SK-N-SH treated with all-trans-retinoic acid at 6 μM for 48 hours (cell line): ENCODE measurements at places on chromosomes 7 and 10.

DNA sequence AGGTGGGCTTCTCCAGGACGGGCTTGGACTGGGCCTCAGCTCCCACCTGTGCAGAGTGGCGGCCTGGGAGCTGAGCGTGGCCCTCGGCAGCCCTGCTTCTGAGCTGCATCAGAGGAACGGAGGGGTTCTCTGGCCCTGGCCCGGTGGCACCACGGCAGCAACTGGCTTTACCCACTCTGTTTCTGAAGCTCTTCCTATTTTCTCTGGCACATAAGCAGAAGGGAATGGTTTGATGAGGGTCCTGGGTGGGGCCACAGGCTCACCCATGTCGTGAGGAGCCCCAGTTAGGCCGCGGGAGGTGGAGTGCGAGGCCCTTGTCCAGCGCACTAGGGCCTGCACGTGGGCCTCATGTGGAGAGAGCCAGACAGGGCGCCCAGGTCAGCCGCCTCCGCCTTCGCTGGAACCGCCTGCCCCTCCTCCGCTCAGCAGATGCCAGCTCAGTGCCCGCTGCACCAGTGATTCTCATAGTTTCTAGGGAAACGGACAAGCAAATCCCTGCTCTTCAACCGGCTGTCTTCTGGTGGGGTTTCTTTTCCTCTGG lies 284.0 kb downstream of the CELF2 start:
- ATAC-seq: no peak

GRCh38 chr10:31782701-31783100 lies 145.9 kb downstream of the ARHGAP12 start:
- no peak for ATAC-seq

DNA sequence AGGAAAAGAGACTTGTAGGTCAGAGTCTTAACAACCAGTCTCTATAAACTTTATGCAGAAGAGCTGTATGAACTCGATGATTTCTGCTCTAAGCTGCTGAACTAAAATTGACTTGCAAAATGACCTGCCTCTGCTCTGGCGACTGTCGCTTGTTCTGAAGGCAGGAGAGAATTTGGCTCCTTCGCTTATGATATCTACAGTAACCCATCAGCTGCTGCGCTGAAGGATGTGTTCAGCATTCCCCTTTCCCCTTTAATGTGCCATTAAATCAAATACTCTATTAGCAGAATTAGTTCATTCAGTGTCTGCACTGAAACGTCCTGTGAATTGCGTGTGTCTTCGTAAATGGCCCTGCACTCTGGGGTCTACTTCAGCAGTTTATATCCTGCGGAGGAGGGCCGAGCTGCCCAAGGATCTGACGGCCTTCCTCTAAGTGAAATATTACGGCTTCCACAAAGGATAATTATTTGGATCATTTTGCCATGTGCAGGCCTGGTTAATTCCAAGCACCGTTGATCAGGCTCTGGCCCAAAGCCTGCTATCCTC lies 254.9 kb downstream of the SNX10 start:
- no peak for ATAC-seq

- no peak for ATAC-seq
Measured at GRCh38 chr10:103839519-103839871, 15.9 kb downstream of the SH3PXD2A start.

GRCh38 chr10:97868134-97868685 lies 18.6 kb downstream of the GOLGA7B start:
- no peak for ATAC-seq

DNA sequence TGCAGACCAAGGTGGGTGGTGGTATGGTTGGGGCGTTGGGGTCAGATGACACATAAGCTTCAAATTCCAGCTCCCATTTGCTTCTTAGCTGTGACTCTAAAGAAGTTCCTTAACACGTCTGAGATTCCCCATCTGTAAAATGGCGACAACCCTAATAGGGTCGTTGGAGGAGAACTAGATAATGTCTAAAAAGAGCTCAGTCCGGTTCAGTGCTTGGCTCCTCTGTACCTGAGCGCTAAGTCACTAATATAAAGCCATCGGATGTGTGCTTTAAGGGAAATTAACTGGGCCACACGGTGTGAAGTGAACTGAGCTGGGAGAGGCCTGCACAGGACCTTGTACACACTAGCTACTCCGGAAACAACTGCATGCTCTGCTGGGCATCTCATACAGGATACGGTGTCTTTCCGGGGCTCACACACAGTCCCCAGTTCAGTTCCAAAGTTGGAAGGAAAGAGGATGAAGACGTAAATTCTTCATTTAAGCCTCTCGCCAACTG lies 476 bp upstream of the ZFYVE27 start:
- peak; percentile 24 for ATAC-seq

- no peak for ATAC-seq
Measured at GRCh38 chr7:15167912-15168311, 265.4 kb upstream of the DGKB start.

DNA sequence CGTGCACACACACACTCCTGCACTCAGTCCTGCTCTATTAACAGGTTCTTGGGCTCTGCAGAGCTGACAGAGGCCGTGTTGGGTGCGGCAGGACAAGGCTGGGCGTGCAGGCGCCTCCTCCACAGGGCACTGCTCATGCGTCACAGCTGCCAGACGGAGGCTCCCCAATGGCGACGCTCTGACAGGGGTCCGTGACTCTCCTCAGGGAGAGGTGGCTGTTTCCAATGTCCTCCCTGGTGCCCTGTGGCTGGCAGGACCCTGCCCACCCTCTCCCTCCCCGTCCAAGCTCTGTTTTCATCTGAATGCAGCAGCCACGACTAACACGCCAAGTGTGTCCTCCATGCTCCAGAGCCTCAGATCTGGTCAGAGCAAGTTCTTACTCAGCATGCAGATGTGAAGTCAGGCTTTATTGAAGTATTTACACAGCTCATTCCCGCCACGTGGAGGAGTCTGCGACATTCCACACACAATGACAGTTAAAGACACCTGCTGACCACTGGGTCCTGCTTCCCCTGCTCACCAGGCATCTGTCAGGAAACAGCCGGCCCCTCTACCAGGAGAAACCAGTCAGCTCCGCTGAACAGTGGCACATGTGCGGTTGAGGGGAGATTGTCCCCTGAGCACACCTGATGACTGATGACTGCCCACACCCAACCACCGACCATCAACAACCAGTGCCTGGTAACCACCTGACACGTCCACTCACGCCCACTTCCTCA lies 116.7 kb downstream of the VIPR2 start:
- no peak for ATAC-seq

DNA sequence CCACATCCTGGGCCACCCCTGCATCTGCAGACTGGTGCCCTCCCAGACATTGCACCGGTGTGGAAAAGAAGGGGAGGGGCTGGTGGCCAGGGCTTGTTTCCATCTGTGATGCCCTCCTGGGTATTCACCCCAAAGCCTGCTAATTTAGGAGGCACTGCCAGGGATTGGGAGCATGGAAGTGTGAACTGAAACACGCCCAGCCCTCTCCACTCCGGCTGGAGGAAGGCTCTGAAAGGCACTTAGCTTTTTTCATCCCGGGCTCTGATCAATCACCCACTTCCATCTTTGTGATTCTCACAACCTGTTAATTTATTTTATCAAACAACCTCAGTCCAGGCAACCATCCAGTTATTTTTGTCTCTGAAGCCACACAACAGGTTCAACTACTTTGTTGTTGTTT lies 20.9 kb upstream of the CPXM2 start:
- ATAC-seq: no peak

DNA sequence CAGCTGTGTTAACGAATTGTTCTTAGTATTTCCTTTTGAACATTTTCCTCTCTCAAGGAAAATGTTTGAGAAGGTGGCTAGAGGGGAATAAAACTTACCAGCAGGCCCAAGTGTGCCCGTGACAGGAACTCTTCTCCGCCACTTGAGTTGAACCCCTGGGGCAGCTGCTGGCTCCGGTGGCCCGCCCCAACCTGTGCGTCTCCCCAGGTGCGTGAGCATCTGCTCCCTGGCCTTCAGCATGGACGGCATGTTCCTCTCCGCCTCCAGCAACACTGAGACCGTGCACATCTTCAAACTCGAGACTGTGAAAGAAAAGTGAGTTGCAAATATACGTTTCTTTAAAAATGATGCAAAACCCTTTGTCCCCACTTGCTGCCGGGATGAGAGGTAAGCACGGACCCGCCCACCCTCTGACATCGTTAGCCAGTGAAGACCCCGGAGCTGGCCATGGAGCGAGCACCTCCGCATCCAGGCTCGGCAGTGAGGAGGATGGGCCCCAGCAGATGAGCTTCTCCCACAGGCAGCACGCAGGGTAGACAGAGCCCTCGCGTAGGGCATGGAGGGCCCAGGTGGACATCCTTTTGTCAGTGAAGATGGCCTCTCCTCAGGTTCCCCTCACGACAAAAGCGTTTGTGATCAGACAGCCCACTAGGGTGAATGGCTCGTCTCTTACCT lies 35.7 kb downstream of the WIPI2 start:
- ATAC-seq: no peak

DNA sequence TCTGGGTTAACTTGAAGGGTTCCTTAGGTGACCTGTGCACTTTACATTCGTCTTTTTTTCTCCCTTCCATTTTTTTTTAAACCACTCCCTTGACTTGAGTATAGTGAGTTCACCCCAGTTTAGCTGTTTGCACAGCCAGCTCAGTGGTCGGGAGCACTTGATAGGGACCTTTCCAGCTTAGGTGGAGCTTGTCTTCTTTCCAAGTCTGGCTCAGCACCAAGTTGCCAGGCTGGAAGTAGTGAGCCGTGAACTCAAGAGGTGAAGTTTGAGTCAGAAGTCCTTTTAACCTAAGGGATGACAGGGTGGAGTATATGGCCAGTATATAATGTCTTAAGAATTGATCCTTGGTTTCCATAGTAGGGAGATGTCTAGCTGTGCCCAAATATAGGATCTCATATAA lies 7.2 kb downstream of the DNAH11 start:
- ATAC-seq: no peak

- ATAC-seq: no peak
Measured at GRCh38 chr10:32153931-32154330, 97.7 kb upstream of the KIF5B start.

- no peak for ATAC-seq
Measured at GRCh38 chr7:158369866-158370265, 217.8 kb downstream of the PTPRN2 start.

GRCh38 chr7:26467104-26467503 lies 175.4 kb downstream of the SNX10 start:
- no peak for ATAC-seq

- no peak for ATAC-seq
Measured at GRCh38 chr7:40003597-40003996, 53.5 kb downstream of the CDK13 start.

- peak; percentile 1 for ATAC-seq
Measured at GRCh38 chr7:47452715-47453092, 129.2 kb downstream of the TNS3 start.

DNA sequence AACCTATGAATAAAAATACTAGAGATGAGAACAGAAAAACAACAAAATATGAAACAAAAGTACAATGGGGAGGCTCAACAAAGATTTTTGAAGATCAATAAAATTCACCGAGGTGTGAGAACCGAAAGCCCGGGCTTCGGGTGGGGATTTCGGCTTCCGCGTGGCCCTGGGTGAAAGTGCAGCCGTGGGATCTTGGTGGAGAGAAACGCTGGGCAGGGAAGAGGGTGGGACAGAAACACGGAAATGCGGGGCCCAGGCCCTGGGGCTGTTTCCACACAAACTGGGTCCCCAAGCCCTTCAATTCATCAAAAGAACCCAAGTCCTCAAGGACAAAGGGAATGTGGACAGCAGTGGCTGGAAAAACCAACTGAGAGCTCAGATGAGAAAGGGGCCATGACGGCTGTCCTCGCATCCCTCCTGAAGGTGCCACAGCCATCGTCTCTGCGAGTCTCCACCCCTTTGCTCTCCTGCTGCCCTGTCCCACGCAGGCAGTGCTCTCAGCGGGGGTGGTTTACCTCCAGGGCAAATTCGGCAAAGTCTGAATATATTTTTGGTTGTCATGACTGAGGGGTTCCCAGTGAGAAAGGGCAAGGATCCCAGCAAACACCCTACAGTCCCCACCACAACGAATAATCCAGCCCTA lies 19.7 kb downstream of the FOXL3 start:
- ATAC-seq: no peak

GRCh38 chr7:56091591-56091990 lies 1.2 kb downstream of the PHKG1 start:
- peak; percentile 50 for ATAC-seq

GRCh38 chr10:55495555-55495954 lies 694.5 kb upstream of the PCDH15 start:
- no peak for ATAC-seq

- ATAC-seq: no peak
Measured at GRCh38 chr7:122556873-122557542, 141.9 kb downstream of the RNF133 start.
